ENCODE measurements at places on chromosomes 7 and 10. TPM values are rescaled to one million over a fixed set of nuclear protein-coding genes. Genes with fewer than 3 reads are reported as not detected.

The TBC1D12 gene
- total RNA-seq: 0.85 TPM

The TSPAN14 gene
- 45.4 TPM for total RNA-seq

The PNLIP gene
- not detected for total RNA-seq

The FAM221A gene
- total RNA-seq: 6.7 TPM

The COL13A1 gene
- total RNA-seq: not detected

The NKX1-2 gene
- total RNA-seq: not detected
